DMS153 (cell line): ENCODE measurements at places on chromosomes 5 and 9.

DNA sequence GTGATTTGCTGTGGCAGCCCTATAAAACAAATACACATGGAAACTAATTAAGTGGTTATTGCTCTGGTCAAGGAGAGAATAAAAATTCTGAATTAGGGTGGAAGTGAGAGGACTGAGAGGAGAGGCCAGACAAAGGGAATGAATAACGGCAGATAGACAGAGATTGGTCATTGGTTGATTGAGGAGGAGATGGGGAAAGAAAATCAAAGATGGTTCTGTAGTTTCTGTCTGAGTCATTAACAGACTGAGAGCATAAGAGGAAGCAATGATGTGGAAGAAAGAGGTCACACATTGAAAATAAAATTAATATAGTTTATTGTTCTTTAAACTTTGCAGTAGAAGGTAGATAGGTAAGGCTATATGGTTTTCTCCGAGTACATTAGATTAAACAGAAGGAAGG lies 469.8 kb downstream of the ACTL7B start:
- DNase-seq = no peak

GRCh38 chr5:122480146-122480545 lies 168.1 kb downstream of the SNCAIP start:
- DNase-seq = no peak

GRCh38 chr9:78905986-78906755 lies 609.2 kb downstream of the PSAT1 start:
- no peak for DNase-seq

- DNase-seq = no peak
Observed at GRCh38 chr9:5950261-5950660, 59.6 kb downstream of the MLANA start.

GRCh38 chr5:126961702-126962101 lies 68.7 kb downstream of the MARCHF3 start:
- DNase-seq = peak; percentile 69

- no peak for DNase-seq
Observed at GRCh38 chr5:1479066-1479465, 33.8 kb upstream of the SLC6A3 start.

GRCh38 chr5:75574791-75575190 lies 36.5 kb upstream of the ANKDD1B start:
- DNase-seq = no peak

DNA sequence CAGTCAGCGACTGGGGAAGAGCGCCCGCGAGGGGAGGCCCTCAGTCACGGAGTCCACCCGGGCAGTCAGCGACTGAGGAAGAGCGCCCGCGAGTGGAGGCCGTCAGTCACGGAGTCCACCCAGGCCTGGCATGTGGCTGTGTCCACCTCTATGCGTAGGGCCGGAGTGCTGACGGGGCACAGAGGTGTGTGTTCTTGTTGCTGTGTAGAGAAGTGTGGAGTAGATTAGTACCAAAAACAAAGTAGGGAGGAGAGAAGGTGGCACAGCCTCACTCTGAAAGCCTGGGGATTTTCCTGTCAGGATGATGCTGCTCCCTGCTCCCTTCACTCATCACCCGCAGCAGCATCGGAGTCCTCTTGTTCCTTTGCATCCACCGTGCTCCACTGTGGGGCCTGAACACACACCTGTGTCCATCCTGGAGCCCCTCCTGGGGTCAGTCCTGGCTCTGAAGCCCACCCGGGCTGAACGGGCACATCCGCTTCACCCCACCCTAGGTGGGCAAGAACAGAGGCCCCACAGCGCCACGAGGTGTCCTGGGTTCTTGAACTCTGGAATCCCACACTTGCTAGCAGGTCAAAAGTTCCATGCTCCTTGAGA lies 37.9 kb downstream of the AHRR start:
- DNase-seq = no peak

- no peak for DNase-seq
Observed at GRCh38 chr5:139419226-139420192, 15.6 kb upstream of the SPATA24 start.

- peak; percentile 13 for DNase-seq
Observed at GRCh38 chr9:126490871-126491567, 122.7 kb upstream of the LMX1B start.

DNA sequence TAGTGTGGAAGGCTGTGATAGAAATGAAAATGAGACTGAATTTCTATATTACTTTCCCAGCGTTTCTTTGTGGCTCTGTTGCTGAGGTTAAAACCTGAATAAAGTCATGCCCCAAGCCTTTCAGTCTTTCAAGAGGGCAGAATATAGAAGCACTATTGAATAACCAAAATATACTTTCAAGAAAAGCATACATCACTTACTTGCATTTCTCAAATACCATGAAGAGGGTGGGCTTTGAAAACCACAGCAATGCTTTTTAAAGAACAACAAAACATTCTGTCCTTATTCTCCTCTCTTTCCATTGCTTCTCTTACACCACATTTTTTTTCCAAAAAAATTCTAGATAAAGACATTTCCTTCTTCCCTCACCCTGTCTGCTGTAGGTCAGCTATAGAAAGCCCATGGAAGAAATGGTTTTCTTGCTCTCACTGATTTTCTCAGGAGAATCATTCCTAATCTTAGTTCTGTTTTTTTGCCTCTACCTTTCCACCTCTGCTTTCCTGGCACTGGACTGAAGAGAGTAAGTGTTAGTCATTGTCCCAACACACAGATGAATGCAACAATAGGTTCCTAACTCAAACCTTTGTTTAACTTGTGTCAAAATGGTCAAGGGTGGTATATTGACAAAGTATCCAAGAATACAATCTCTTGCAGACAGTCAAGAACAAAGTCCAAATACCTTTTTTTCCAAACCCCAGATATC lies 51.6 kb downstream of the NUDT12 start:
- DNase-seq = no peak

- no peak for DNase-seq
Observed at GRCh38 chr5:39198127-39198526, 21.2 kb downstream of the FYB1 start.

- DNase-seq = no peak
Observed at GRCh38 chr9:116204252-116204882, 50.8 kb downstream of the PAPPA start.

GRCh38 chr9:4138180-4138579 lies 161.7 kb downstream of the GLIS3 start:
- no peak for DNase-seq
